ENCODE measurements at places on chromosomes 2 and 18.

DNA sequence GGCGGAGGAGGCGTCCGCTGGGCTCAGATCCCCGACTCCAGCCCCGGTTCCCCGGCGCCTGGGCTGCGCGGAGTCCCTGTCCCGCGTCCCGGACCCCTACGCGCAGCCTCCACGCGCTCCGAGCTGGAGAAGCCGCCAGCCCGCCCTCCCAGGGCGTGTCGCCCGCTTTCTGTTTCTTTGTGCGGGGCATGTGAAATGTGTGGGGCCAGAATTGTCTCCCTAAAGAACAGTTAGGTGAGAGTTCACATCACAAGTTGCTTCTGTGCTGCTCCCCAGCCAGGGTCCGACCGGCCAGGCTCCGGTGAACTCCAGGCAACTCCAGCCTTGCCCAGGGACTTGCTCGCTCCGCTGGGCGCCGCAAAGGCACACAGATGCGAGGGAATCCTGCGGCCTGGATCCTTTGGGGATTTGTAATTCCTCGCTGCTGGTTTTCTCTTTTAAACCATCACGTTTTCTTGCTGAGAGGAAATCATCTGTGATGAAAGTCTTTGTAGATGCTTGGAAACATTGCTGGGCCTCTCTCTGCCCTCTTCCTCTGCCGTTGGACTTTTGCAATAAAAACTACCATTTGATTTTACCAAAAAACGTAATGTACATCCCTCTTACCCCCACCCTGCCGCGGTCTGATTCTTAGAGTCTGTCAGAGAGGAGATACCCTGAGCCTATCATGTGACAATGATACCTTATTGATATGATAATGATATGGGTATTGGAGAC, 631 bp downstream of the GYPC start:
- no peak for DNase-seq

- no peak for DNase-seq
Measured at GRCh38 chr2:184336688-184337087, 261.6 kb upstream of the ZNF804A start.

- DNase-seq: no peak
Measured at GRCh38 chr2:9592699-9593098, 37.1 kb upstream of the ADAM17 start.

DNA sequence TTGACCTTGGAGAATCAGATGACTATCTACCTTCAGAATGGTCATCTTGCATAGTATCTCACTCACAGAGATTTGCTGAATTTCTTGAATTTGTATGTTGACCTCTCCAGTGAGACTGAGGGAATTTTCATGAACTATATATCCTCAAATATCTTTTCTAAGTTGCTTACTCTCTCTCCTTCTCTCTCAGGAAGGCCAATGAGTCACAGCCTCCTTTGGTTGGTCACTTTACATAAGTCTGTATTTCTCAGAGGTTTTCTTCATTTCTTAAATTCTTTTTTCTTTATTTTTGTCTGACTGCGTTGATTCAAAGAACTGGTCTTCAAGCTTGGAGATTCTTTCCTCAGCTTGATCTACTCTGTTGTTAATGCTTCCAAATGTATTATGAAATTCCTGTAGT, 51.7 kb downstream of the VIT start:
- DNase-seq: no peak

DNA sequence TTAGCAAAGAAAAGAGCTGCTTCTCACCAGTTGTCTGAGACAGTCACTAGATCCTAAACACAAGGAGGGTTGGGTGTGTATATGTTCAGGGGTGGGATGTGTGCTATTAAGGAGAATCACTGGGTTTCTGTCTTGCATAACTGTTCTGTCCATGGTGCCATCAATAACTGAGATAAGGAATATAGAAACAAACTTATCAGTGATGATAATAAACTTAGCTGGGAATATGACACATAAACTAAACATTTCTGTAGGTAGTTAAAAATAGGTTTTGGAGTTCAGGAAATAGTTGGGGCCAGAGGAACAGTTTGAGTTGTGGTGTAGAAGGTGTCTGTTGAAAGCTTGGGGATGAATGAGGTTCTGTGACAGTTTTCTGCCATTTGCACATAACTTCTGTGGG, 17.4 kb downstream of the NAPG start:
- no peak for DNase-seq

DNA sequence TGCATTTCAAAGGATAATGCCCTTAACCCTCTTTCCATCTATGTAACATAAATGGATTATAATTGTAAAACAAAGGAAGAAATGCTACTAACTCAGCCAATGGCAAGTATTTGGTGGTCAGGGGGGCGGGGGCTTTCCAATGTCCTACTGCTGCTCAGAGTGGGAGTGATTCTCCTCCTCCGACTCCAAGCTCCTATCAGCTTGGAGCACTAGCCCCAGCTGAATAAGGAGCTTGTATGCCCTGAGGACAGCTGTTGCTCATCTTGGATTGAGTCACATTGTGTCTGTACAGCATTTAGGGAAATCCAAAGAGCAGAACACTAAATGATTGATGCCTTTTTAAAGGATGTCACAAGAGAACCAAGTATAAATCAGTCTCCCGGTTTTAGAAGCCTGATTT, 105.6 kb upstream of the ZNF521 start:
- DNase-seq: no peak

GRCh38 chr18:5144629-5145028, 52.4 kb downstream of the AKAIN1 start:
- no peak for DNase-seq

DNA sequence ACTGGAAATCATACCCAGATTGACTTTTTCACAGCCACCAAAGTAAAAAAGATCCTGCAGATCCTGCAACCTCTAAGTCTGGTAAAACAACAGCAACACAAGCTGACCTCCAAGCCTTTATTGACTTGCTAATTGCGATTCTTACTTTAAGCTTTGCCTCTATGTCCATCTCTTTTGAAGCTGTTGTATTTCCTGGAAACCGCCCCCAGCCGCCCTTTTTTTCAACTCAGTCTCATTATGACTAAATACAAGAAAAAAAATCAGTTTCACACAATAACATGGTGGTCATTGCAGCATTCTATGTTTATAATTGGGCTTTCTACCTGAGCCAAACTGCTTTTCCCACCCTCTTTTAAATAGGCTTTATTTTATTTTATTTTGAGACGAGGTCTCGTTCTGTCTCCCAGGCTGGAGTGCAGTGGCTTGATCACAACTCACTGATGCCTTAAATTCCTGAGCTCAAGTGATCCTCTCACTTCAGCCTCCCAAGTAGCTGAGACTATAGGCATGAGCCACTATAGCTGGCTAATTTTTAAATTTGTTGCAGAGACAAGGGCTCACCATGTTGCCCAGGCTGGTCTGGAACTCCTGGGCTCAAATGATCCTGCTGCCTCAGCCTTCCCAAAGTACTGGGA, 76.2 kb downstream of the MOGAT1 start:
- DNase-seq: no peak

All from stimulated activated CD8-positive, alpha-beta memory T cell treated with anti-CD3 and anti-CD28 coated beads, Interleukin-7, amount 100 ng/mL, for 1 hour (primary cell).